ENCODE measurements at places on chromosomes 2 and 18.
A peak's percentile ranks its signal among the peaks of the same experiment; 100 is the strongest.

DNA sequence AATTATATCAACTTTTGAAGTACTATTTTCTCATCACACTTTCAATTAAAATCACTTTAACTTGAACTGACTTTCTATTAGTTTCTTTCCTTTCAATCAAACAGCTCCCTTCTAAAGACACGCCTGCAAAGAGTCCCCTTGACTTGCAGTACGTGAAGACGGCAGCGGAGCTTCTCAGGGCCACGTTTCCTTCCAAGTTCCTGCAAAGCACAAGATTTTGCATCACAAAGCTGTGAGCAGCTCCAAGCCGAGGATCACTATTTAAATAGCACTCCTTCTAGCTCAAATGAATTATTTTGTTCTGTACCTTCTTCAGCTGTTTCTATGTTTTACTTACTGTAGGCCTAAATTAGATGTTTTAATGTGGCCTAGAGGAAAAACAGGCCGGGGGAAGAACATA lies 30.8 kb downstream of the SH3YL1 start:
- no peak for DNase-seq

DNA sequence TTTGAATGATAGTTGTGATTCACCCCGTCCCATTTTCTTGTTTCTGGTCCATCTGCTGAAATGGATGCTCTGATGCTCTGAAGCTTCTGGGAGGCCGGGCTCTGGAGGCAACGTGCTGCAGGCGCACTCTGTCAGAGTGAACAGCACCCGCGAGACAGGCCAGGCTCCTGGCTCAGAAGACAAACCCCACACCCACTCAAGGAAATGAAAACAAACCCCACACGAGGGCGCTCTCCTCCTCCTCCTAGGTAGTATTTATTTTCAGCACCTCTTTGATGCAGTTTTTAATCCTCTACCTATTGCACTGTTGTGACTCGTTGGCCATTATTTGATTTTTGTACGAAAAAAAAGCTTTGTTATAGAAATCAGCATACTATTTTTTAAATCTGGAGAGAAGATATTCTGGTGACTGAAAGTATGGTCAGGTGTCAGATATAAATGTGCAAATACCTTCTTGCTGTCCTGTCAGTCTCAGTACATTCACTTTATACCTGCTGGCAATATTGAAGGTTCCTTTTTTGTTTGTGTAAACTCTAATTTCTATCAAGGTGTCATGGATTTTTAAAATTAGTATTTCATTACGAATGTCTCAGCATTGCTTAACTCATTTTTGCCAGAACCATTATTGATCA lies 10.3 kb upstream of the CHST10 start:
- DNase-seq = peak; percentile 39

DNA sequence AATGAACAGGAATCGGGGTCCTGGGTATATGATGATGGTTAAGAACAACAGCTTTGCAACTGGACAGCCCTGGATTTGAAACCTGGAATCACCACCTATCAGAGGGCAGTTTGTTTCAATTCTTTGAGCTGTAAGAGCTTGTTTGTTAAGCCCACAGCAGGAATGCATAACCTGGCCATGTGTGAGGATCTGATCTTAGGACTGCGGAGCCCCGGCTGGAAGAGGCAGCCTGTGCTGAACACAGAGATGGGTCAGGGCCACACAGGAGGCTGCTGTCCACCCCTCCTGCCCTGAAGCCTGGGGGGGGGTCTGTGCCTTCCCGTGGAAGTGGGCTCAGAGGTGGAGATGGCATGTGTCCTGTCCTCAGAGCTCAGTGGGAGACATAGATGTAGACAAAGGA lies 24.3 kb downstream of the TPO start:
- DNase-seq = no peak

DNA sequence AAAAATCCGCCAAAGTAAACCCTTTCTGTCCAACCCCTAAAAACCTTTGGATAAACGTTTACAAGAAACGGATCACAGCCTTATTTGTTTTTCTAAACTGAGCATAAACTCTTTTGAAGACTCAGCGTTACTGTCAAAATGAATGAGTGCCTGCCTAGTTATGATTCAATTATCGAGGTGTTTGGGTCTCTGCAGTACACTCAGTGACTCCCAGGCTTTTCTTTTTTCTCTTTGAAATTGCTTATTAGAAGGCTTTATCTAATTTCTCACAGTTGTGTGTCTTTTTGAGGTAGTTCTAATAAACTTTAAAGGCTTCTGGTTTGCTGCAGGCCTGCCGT lies 663 bp downstream of the RHBDD1 start:
- no peak for DNase-seq

- DNase-seq = no peak
Measured at GRCh38 chr2:46814160-46814961, 101.2 kb downstream of the MCFD2 start.

DNA sequence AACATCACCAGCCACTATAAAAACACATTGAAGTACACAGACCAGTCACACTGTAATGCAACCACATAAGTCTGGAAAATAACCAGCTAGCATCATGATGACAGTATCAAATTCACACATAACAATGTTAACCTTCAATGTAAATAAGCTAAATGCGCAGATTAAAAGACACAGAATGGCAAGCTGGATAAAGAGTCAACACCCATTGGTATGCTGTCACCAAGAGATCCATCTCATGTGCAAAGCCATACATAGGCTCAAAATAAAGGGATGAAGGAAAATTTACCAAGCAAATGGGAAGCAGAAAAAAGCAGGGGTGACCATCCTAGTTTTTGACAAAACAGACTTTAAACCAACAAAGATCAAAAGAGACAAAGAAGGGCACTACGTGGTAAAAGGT lies 110.8 kb downstream of the NR4A2 start:
- no peak for DNase-seq

All from NCI-H2029 treated with DMSO at 0.1 percent for 48 hours (cell line).